ENCODE measurements at places on chromosomes 11 and 22.

- peak; percentile 60 for DNase-seq
These were observed 11.2 kb upstream of the PPP2R1B start for GRCh38 chr11:111777094-111778046.

GRCh38 chr11:117879516-117880480 is 3.3 kb upstream of the FXYD6 start:
- no peak for DNase-seq

DNA sequence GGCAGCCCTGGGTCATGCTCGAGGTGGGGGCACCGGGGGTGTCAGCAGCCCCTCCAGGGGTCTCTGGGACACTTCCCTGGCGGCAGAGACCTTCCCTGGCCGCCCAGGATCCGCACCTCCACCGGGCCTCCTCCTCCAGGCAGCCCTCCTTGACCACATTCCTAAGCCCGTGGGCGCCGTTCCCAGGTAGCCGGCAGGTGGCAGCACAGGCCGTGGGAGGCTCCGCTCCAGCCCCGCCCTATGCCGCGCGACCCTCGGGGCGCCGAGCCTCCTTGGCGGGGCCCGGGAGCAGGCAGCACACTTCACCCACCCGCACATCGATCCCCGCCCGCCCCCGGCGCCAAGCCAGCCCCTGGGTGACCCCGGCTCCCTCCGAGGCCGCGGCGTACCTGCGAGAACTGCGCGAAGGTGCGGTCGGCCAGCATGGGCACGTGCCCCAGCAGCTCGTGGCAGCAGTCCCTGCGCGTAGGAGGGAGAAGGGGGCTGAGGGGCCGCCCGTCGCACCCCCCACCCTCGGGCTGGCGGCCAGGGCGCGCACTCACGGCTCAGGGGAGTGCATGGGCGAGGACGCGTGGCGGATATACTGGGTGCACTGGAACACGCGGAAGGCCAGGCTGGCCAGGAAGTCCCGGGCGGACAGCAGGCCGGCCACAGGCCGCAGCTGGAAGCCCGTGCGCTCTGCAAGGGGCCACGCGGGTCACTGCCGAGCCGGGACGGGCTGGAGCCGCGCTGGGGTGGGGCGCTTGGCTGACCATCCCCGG is 5.3 kb upstream of the INS start:
- peak; percentile 12 for DNase-seq

GRCh38 chr22:45455621-45456020 is 42.1 kb downstream of the RIBC2 start:
- no peak for DNase-seq

- no peak for DNase-seq
These were observed 673.1 kb downstream of the KCNA4 start for GRCh38 chr11:29343465-29344333.

GRCh38 chr11:119320776-119321524 is 4.0 kb upstream of the MCAM start:
- peak; percentile 40 for DNase-seq

DNA sequence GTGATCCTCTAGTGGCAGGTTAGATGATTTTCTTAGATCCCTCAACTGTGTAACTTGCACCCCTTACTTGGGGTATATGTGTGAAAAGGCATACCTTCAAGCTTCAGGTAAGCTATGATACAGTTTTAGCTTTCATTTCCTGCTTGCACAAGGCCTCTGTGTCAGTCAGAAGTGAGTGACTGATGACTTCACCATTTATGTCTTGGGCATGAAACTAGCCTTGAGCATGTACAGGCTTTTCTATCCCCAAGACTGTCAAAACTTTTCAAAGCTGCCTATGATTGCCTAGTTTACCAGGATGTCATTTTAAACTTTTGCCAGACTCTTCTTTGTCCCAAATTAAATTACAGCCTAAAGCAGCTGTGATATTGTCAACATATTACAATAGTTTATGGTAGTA is 286.1 kb upstream of the CNTN5 start:
- DNase-seq = no peak

DNA sequence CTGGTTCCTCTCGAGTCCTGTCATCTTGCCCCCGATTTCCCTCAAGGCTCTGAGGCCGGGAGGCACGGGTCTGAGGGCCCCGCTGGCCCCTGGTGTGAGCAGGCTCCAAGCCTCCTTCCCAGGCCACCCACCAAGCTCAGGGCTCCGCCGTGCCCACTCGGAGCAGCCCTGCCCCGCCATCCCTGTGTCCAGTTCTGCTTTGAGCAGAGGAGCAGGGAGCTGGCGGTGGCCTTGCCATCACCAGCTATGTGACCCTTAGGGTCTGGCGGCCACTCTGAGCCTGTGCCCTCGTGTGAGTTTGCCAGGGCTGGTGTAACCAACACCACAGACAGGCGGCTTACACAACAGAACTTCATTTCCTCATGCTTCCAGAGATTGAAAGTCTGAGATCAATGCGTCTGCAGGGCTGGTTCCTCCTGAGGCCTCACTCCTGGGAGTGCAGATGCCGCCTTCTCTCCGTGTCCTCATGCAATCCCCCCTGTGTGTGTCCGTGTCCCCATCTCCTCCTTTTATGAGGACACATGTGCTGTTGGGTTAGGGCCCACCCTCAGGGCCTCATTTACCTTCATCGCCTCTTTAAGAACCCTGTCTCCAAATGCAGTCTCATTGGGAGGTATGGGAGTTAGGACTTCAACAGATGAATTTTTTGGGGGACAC is 36.5 kb upstream of the CELSR1 start:
- DNase-seq = no peak
